ENCODE measurements at places on chromosomes 1 and 21.

DNA sequence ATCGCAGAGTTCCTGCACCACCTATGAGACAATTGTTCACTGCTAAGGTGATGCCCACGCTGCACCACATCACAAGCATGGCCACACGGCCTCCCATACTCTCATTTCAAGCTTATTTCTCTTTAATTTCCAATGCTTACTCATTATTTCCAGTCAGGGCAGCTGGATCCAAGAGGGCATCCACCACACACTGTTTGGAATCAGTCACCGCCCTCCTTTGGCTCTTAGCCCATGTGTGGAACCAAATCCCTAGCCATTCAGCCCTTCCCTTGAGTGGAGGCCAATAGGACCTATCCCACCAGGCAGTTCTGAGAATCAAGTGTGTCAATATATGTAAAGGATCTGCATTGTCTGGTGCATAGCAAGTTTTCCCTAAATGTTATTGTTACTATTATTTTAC is 26.3 kb upstream of the PALMD start:
- no peak for DNase-seq

GRCh38 chr1:42934541-42935312 is 23.9 kb downstream of the SLC2A1 start:
- no peak for DNase-seq

DNA sequence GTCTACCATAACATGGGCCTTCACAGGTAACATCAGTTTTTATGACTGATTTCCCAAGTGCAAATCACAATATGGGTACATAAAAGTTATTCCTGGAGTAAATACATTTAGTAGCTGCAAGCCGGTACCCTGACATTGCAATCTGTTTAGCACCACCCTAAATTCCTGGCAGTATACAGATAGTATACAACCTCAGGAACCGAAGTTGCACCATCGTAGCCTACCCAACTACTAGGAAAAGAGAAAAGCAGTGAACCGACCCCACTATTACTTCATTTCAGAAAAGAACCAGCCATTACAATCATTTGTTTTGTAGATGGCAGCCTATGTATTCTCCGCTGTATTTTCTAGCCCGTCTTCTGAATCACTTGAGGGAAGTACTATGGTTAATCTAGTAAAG is 1.1 kb downstream of the ADIPOR1 start:
- DNase-seq = no peak

GRCh38 chr1:93323185-93323820 is 22.4 kb upstream of the DR1 start:
- no peak for DNase-seq

- no peak for DNase-seq
Observed at GRCh38 chr1:244968471-244968871, 104.1 kb upstream of the HNRNPU start.

DNA sequence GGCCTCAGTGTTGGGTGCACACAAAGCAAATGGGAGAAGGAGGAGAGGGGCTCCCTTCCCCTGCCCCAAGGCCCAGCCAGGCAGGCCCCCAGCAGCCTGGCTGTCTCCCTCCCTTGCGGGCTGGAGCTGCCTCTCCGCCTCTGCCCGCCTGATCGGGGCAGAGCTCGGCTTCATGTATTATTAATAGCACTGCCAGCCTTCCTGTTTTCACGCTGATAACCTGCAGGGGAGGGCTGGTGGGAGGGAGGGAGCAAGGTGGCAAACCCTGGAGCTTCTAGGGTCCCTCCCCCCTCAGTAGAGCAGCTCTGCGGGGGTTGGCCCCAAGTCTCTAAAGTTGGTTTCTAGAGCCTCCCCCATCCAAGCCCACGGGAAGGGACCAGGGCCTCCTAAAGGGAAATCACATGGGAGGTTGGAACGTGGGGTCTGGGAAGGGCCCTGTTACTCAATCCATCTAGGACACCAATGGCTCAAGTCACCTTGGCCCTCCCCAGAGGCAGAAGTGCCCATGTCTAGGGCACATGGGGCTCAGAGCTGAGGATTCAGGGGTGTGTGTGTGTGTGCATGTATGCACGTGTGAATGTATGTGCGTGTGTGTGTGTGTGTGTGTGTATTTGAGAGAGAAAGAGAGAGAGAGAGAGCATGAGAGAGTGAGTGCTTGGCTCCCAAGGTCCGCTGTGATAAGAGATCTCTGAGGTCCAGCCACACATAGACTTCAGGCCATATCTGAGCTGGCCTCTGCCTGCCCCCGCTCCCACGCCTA is 21.8 kb upstream of the POU3F1 start:
- no peak for DNase-seq

DNA sequence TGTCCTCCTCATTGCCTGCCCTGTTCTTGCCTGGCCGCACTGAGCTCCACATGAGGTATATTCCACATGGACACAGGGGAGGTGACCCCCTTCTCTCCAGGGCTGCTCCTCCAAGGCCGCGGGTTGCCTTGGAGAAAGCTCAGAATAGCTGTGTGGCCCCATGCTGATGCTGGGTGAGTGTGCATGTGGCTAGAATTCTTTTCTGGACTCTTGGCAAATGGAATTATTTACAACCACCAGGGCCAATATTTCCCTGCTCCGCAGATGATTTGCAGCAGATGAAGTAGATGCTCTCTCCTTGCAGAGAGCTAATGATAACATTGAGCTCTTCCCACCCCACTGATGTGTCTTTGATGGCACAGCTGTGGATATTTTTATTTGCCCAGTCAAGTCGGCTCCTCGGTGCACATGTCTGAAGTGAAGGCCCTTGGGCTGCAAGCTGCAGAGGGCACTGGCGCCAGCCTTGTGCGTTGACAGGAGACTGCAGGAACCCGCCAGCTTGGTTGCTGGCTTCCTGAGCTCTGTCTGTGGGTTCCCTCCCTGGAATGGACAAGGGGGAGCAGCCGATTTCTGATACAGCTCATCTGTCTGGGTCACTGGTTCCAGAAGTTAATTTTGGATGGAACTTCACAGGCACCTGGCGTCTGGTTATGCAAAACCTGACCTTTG is 404.7 kb upstream of the VAMP3 start:
- no peak for DNase-seq

GRCh38 chr1:154431586-154432373 is 26.6 kb downstream of the IL6R start:
- DNase-seq = no peak

- DNase-seq = no peak
Observed at GRCh38 chr1:36126797-36127500, 1.9 kb upstream of the COL8A2 start.

- DNase-seq = no peak
Observed at GRCh38 chr1:95716097-95716496, 482.1 kb downstream of the RWDD3 start.

- DNase-seq = no peak
Observed at GRCh38 chr1:118264343-118264742, 79.3 kb upstream of the SPAG17 start.

GRCh38 chr1:61115436-61115835 is 33.1 kb downstream of the NFIA start:
- no peak for DNase-seq

- DNase-seq = no peak
Observed at GRCh38 chr1:158652721-158653334, 33.7 kb downstream of the SPTA1 start.

DNA sequence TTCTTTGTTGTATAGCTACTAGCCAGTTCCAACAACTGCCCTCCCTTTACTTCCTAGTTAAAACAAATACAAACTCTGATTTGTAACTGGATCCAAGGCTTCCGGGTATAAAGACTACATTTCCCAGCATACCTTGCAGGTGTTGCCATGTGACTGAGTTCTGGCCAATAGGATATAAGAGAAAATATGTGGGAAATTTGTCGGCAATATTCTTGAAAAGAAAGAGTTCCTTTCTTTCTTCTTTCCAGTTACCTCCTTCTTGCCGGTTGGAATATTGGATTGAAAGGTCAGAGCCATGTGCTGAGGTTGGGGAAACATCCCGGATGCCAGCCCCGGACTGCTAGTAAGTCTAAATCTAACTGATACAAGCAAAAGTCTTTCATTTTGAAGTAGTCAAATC is 23.0 kb upstream of the ZBTB40 start:
- DNase-seq = peak; percentile 46

All from GM20000 (cell line).